CD4-positive, alpha-beta T cell treated with Interleukin-15 for 4 hours (primary cell): ENCODE measurements at places on chromosomes 1 and 21.

- no peak for DNase-seq
These were observed at the start of gene FCRL1 for GRCh38 chr1:157819896-157820295. FCRL1 (minus strand) TSS chr1:157820120; CDS start chr1:157820037, 83 bp downstream.

GRCh38 chr1:244246334-244246733 is 195.3 kb downstream of the ZBTB18 start:
- no peak for DNase-seq

DNA sequence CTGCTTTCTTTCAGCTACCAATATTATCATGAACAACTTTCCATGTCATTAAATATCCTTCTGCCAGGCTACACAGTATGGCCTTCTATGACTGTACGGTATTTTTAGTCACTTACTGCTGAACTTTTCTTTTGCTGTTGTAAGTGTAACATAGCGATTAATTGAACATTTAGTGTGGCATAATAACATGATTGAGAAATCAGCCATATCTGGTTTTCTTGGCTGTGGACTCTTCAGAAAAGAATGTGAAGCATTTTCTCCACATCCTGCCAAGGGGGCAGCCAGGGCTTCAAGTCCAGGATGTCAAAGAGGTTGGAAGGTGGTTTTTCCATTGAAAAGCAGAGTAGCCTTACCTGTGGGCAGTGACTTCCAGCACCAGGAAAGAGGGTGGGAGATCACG is 8.8 kb upstream of the AHCYL1 start:
- no peak for DNase-seq

- DNase-seq, result no peak
These were observed 35.5 kb downstream of the ZBTB17 start for GRCh38 chr1:15940110-15941043.

DNA sequence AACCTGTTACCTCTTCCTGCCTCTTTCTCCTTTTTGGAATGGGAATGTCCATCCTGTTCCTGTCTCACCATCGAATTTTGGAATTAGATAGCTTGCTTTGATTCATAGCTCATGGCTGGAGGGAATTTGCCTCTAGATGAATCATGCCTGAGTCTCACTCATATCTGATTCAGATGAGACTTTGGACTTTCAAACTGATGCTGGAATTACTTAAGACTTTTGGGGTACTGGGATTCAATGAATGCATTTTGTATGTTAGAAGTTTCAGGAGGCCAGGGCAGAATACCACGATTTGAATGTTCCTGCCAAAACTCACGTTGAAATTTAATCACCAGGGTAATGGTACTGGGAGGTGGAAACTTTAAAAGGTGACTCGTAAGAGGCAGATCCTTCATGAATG is 132.4 kb downstream of the DSCAM start:
- no peak for DNase-seq

DNA sequence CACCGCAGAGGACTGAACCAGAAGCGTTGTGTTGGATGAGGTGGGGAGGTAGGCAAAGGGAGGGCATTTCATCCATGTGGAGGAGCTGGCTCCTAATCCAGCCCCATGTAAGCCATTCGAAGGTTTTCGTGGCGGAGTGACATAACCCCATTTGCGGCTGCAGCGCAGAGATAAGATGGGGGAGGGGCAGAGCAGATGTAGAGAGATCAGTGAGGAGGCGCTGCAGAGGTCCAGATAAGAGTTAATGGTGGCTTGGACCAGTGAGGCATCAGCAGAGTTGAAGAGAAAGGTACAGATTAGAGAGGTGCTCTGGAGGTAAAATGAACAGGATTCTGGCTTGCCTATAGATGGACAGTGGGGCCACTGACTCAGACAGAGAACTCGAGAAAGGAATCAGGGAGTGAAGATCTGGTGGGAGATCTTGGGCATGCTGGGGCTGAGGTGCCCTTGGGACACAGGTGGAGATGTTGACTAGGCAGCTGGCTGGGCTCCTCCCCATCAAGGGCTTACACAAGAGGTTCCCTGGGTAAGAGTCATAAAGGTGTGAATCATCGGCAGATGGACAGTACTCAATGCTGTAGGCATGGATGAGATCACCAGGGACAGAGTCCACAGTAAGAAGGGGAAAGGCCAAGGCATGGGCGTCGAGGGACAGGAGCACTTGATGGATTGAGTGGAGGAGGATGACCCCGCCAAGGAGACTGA is 7.8 kb upstream of the PTPRF start:
- DNase-seq, result no peak

GRCh38 chr1:172287208-172287607 is 133.3 kb upstream of the C1orf105 start:
- no peak for DNase-seq

DNA sequence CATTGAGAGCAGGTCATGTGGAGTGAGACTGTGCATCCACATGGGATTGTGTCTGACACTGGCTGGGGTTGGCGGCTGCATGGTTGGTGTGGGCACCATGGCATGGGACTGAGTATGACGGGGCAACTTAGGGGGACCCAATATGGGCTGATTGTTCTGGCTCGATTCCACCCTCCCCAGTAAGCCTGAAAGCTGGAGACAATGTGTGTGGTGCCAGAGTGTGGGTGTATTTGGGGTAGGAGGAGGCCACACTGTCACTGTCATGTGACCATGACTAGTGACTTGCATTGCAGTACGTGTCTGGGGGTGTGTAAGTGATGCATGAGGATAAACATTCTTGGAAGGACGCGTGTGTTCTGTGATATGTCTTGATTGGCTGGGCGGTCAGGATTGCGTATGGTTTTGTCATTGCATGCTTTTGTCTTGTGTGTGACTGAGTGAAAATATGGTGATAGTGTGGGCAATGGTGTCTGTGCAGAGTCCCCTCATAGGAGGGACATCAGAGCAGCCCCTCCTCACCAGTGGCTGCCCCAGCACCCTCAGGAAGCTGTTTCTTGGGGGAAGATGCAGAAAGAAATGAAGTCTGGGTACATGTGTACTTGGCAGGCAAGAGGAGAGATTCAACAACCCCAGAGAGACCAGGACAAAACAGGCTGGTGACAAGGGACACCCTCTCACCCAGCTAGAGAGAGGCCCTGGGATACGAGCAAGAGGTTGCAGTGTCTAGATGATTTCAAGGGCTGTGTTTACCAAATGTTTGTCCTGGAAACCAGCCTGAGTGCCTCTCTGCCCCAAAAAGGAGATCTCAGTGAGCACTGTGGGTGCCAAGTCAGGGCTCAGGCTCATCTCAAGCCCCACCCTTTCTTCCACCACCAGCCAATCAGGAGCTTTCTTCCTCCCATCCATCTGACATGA is 36.3 kb downstream of the SDC3 start:
- DNase-seq, result no peak

GRCh38 chr1:11654939-11655808 is 497 bp downstream of the FBXO44 start:
- no peak for DNase-seq

- no peak for DNase-seq
These were observed 75.3 kb downstream of the C1orf21 start for GRCh38 chr1:184462155-184462554.

DNA sequence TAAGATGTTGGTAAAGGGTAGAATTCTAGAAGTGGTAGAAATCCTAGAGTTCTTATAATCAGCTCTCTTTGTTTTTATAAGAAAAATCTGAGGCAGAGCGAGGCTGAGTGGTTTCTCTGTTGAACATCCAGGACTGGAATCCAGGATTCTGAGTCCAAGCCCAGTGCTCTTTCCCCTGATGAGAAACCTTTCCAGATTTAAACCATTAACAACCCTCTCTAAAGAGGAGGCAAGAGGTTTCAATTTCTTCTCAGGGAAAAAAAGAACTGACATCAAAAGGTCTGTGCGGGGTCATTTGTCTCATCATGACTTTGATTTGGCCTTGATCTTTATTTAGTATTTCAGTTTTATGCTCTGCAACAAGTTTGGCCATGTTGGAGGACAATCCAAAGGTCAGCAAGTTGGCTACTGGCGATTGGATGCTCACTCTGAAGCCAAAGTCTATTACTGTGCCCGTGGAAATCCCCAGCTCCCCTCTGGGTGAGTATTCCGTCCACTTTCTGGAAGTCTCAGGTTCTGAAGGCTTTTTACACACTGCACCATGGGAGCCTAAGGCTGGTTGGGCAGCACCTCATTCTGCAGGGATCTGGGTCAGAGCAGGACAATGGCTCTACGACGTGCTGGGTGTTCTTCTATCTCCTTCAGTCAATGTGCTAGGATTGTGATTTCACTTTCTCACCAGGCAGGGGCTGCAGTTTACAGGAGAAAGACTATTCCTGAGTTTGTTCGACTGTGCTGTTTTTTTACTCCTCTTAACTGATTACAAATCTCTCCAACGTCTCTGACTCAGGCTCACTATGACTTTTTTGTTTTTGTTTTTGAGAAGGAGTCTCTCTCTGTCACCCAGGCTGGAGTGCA is 18.9 kb upstream of the CCT8 start:
- DNase-seq, result no peak

- no peak for DNase-seq
These were observed 14.6 kb downstream of the AJAP1 start for GRCh38 chr1:4668743-4669700.

GRCh38 chr1:80534606-80535360 is 1266.0 kb upstream of the ADGRL2 start:
- no peak for DNase-seq

GRCh38 chr1:93616996-93617669 is 64.5 kb downstream of the BCAR3 start:
- DNase-seq, result no peak

GRCh38 chr21:37435120-37435519 is 68.5 kb downstream of the DYRK1A start:
- peak; percentile 63 for DNase-seq

GRCh38 chr1:78427506-78427905 is 63.3 kb upstream of the PTGFR start:
- no peak for DNase-seq

DNA sequence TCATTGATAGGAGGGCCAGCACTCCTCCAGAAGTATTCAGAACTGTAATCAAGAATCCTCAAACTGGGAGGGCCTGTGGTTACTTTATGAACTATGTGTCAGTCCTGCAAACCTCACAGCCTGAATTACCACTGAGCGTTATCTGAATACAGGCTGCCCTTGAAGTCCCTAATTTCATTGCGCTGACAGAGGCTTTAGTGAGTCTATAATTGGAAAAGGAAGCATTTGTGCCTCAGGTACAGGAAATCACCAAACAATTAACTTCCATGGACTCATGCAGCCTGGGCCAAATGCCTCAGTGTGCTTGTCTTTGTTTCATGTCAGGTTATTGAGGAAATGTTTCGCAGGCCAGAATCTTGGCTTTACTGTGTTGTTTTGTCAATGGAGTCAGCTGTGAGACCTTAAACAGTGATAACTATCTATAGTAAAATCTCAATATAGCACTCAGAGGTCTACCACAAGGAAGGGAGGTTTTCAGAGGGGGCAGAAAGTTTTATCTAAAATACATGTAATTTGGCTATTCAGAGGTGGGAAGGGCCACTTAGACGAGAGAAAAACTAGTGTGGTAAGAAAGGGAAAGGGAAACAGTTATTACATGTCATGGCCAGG is 32.9 kb upstream of the DOCK7 start:
- DNase-seq, result no peak

GRCh38 chr1:165844114-165844798 is 16.8 kb downstream of the UCK2 start:
- DNase-seq, result no peak

DNA sequence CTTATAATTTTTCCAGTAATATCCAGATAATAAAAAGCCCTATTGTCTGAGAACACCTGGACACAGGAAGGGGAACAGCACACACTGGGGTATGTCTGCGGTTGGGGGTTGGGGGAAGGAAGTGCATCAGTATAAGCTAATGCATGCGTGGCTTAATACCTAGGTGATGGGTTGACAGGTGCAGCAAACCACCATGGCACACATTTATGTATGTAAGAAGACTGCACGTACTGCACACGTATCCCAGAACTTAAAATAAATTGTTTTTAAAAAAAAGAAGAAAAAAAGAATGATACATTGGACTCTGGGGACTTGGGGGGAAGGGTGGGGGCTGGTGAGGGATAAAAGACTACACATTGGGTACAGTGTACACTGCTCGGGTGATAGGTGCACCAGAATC is 144.9 kb upstream of the C1orf174 start:
- DNase-seq, result no peak

DNA sequence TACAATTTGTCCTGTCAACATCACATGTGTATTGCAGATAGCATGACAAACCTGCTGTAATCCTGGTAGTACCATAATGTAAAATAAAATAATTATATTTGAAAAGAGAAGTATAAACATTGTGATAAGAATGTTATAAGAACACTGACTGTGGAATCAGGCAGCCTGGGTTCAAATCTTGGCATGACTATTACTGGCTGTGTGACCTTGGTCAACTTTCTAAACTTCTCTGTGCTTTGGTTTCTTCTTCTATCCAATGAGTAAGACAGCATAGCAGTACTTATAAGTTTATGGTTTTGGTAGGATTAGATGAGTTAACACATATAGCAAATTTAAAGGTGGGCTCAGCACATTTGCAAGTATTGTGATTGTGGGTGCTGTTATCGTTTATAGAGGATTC is 147.1 kb downstream of the NOS1AP start:
- no peak for DNase-seq

- DNase-seq, result no peak
These were observed 99.2 kb downstream of the LHX8 start for GRCh38 chr1:75233302-75233929.

- DNase-seq, result peak; percentile 88
These were observed 19.5 kb upstream of the ADAR start for GRCh38 chr1:154627257-154628120.

GRCh38 chr1:7878027-7878426 is 25.2 kb upstream of the UTS2 start:
- no peak for DNase-seq

- peak; percentile 65 for DNase-seq
These were observed 6.9 kb upstream of the CAMK1G start for GRCh38 chr1:209576392-209577197.

DNA sequence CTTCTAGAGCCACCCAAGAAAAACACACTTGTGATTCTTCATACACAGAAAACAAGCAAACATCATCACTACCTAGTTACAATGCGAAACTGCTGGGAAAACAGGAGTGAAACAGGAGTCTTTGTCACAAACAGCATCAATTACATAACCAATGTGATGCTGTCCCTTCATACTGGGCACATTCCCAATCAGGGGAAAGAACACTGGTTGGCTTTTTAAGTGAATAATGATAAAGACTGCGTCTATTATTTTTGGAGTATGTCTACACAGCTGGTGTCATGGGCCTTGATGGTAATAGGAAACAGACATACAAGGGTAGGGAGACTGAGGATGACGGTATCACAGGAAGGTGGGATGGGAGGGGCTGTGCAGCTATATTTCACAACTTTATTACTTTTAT is 43.3 kb downstream of the SIPA1L2 start:
- DNase-seq, result no peak
